ENCODE measurements at places on chromosomes 7 and 10.

- no peak for DNase-seq
Measured at GRCh38 chr7:82313269-82313668, 130.3 kb downstream of the CACNA2D1 start.

DNA sequence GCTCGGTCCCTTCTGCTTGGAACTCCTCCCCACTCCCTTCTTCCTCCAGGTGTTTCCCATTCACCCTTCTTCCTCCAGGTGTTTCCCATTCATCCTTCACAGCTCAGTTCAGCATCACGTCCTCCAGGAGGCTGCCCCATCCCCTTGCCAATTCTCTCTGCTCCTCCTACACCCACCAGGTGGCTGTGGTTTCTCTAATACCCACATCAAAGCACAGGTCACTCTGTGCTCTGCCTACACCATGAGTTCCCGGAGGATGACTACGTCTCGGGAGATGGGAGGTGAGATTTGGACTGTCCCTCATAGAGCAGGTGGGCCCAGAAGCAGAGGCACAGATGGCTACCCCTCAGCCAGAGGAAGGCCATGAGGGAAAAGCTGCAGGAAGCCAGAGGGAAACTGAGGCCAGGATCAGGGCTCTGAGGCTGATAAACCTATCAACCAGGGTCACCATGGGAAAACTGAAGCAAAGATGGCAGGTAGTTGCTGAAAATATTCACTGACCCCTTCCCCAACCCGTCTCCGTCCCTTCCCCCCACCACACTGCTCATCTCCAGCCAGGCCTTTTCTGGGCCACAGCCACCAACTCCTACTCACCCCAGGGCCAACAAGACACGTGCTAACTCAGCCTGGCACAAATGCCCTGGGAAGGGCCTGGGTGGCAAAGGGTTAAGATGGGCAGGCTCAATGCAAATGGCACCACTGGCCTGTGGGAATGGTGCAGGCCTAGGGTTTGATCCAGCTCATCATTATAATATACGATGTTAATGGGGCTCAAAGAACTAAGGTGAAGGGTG, 56.6 kb upstream of the CPXM2 start:
- no peak for DNase-seq

- DNase-seq, result no peak
Measured at GRCh38 chr10:78778444-78779338, 290.1 kb upstream of the ZMIZ1 start.

- no peak for DNase-seq
Measured at GRCh38 chr10:111208951-111209350, 132.1 kb downstream of the ADRA2A start.

GRCh38 chr10:69107699-69108098, 16.3 kb upstream of the VPS26A start:
- no peak for DNase-seq

GRCh38 chr7:107471292-107472070, 1.6 kb downstream of the GPR22 start:
- DNase-seq, result no peak

GRCh38 chr7:29113384-29114102, 32.8 kb downstream of the CPVL start:
- DNase-seq, result no peak

GRCh38 chr7:105512415-105512814, 9.7 kb downstream of the PUS7 start:
- DNase-seq, result no peak

- no peak for DNase-seq
Measured at GRCh38 chr10:92857904-92858514, 9.7 kb downstream of the EXOC6 start.

- no peak for DNase-seq
Measured at GRCh38 chr7:106757846-106758245, 96.9 kb upstream of the CCDC71L start.

- no peak for DNase-seq
Measured at GRCh38 chr7:79741684-79742083, 288.2 kb upstream of the MAGI2 start.

DNA sequence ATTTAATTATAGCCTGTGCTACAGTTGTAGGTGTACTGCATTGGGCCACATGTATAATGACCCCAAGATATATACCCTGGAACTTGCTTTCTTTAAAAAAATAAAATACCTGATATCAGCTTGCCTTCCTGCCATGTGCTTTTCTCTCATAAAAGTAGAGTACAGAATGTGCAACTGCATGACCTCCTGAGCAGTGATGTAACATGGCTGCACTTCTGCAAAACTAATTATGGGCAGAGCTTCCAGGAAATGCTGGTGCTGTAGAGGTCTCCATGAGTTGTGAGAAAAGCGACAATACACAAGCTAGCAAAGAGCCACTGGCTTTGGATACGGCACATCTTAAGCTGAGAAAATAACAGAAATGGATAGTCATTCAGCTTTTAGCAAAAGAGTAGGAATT, 6.5 kb upstream of the ERLIN1 start:
- no peak for DNase-seq

DNA sequence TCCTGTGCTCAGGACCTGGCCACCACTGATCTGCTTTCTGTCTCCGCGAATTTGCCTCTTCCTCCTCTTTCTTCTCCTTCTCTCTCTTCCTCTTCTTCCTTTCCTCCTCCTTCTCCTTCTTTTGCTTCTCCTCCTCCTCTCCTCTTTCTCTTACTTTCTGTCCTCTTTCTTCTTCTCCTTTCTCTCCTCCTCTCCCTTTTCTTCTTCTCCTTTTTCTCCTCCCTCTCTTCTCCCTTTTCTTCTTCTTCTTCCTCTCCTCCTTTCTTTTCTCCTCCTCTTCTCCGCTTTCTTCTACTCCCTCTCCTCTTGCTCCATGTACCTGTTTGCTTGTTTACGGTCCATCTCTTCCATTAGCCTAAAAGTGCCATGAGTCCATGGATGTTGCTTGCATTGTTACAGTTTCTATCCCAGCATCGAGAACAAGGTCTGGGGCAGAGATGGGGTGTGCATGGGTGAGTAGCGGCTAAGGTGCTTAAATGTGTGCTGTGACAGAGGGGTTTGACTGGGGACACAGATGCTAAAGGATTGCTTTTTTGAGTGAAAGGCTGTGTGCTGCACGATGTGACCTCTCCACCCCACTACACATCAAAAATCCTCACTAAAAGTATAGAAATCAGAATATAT, 7.7 kb downstream of the SH2D4B start:
- no peak for DNase-seq

DNA sequence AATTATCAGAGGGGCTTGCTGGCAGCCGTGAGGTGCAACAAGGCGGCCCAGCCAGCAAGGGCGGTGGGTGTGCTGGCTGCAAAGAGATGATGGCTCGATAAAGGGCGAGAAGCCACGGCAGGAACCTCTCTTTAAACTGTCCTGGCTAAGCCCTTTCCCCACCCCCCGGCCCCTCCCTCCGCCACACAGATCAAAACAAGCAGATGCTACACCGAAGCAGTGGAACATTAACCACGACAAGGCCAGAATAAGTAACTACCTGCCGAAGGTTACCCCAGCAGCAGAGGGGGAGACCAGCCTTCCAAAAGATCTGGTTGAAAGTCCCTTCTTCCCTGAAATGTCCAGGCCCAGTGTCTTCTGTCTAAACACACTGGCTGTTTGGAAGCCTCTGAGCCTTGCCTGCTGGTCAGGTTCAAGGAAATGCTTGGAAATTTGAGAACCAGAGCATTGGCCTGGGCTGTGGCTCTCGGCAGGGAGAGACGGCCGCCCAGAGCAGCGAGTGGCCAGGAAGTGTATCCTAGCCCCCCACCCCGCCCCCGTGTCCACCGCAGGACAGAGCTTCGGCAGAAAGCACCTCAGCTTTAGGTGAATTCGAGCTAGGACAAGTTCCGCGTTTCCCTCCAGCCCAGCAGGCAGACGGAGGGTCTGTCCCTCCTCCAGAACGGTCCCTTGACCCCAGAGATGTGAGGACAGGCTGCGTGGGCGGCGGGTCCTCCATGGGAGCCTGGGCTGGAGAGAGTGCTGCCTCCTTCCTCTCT, 2.1 kb downstream of the FAM20C start:
- no peak for DNase-seq

- DNase-seq, result no peak
Measured at GRCh38 chr10:8556321-8556720, 501.8 kb downstream of the GATA3 start.

DNA sequence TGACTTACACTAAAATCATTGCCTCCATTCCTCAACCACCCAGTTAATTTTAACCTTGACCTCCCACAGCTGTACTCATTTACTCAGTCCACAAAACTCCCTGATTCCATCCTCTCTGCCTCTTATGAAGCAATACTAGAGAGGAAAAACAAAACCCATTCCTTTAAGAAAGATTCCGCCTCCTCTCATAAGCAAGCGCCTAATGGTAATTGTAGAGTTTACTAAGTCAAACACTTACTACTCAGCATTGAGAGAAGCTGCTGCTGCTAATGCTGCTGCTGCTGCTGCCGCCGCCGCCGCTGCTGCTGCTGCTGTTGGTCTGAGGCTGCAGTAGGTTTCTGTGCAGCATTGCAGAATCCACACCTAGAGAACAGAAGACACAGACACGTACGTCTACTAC, 2.1 kb upstream of the ADD3 start:
- DNase-seq, result no peak

DNA sequence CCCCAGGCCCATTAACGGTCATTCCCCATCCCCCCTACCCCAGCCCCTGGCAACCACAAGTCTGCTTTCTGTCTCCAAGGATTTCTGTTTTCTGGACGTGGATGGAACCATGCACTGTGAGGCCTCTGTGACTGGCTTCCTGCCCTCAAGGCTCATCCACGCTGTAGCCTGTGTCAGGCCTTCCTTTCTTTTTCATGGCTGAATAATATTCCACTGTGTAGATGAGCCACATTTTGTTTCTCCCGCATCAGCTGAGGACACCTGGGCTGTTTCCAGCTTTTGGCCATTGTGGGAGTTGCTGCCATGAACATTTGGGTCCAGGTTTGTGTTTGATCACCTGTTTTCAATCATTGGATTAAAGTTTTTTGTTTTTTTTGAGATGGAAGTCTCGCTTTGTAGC, 50.0 kb downstream of the UNCX start:
- no peak for DNase-seq

DNA sequence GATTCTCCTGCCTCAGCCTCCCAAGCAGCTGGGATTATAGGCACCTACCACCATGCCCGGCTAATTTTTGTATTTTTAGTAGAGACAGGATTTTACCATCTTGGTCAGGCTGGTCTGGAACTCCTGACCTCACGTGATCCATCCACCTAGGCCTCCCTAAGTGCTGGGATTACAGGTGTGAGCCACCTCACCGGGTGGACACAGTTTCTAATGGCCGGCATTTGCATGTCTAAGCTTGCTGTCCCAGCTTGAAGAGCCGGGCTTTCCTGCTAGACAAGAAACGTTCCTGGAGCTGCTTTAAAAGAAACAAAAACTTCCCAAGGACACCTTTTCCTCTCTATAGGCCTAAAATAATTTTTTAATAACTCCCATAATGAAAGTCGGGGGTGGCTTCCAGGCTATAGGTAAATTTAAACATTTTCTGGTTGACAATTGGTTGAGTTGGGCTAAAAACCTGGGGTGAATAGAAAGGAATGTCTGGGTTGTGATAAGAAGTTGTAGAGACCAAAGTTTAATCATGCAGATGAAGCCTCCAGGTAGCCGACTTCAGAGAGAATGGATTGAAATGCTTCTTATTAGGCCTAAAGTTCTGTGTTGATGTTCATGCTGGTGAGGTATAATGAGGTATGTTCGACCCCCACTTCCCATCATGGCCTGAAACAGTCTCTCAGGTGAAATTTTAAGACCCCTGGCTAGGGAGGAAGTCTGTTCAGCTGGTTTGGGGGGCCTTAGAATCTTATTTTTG, 8.8 kb downstream of the ACADSB start:
- no peak for DNase-seq

- no peak for DNase-seq
Measured at GRCh38 chr7:138618506-138618905, 82.7 kb downstream of the SVOPL start.

- DNase-seq, result no peak
Measured at GRCh38 chr7:148394582-148394981, 196.0 kb upstream of the C7orf33 start.

GRCh38 chr10:104321226-104321625, 17.0 kb downstream of the ITPRIP start:
- DNase-seq, result no peak

- no peak for DNase-seq
Measured at GRCh38 chr10:97123765-97124164, 62.0 kb downstream of the SLIT1 start.

GRCh38 chr7:108648989-108649388, 79.3 kb downstream of the DNAJB9 start:
- DNase-seq, result no peak

DNA sequence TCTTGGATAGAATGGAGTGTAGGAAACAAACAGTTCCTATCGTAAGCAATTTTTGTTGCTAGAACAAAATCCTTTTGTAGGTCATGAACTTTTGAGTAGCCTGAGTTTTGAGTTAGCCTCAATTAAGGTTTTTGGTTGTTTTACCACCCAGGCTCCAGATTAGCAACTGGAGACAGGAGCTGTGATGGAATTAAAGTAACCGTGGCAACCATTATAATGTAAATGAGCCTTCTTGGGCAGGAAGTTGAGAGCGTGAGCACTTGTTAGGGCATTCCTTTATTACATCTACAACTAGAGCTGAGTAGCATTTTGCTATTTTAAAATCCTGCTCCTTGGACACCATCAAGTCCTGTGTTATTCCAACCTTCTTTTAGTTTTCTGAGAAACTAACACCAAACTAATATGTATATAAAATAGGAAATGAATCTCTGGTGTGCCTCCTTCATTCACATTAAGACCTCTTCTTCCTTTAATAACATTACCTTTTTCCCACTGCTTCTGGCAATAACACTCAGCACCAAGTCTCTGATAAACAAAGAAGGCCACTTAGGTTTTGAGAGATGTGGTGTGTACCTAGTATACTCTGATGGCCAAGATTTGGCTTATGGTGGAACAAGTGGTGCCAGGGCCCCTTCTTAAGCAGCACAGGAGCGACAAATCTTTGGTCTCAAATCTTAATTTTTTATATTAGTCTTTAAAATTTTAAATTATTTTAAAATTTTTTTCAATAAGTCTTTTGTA, 34.0 kb downstream of the AHCYL2 start:
- no peak for DNase-seq

- no peak for DNase-seq
Measured at GRCh38 chr10:81995254-81995653, 120.3 kb downstream of the NRG3 start.

DNA sequence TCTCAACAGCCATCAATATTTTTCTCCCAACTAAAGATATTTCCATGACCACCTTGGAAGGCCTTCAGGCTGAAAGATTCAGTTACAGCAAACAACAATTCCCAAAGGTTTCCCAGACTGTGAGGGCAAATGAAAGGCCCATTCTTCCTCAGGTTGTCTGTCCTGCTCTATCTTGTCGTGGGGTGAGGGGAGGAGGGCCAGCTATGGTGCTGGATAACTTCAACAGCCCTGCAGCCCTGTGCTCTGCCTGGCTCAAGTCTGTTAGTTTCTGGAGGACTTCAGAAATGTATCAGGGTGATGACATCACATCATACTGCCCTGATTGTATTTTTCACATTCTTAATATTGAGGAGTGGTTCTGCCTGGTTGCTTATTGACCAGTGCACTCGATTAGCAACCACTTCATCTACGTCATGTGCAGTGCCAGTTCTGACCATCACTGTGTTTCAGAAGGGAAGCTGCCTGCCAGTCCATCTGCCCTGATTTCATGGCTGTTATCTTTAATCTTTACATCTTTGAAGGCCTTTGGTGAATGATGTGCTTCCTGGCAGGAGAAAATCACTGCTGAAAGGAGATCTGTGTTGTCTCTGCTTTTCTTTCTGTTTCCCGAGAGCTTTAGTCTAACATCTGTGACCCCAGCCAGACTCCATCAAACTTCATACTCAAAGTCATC, 135.5 kb downstream of the NRF1 start:
- no peak for DNase-seq

GRCh38 chr10:59688921-59689351, 20.7 kb downstream of the SLC16A9 start:
- no peak for DNase-seq

GRCh38 chr7:142873281-142873784, 12.2 kb downstream of the TRPV6 start:
- DNase-seq, result no peak
